Activated T-cell treated with anti-CD3 and anti-CD28 coated beads, Interleukin-2, amount 50 U/mL, for 48 hours (primary cell): ENCODE measurements at places on chromosomes 7 and 10.
A peak's percentile ranks its signal among the peaks of the same experiment; 100 is the strongest.

- DNase-seq: no peak
Observed at GRCh38 chr7:115232041-115232440, 310.1 kb downstream of the MDFIC start.

DNA sequence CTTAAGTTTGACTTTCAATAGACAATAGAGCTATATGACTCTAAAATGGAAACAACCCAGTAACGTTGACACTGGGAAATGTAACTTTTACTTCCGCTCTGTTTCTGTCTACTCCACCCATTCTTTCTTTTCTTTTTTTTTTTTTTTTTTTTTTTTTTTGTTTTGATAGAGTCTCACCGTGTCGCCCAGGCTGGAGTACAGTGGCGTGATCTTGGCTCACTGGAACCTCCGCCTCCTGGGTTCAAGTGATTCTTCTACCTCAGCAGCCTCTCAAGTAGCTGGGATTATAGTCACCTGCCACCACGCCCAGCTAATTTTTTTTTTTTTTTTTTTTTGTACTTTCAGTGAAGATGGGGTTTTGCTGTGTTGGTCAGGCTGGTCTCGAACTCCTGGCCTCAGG, 13.9 kb downstream of the PRSS2 start:
- peak; percentile 40 for DNase-seq

GRCh38 chr7:117616694-117617093, 136.9 kb downstream of the CFTR start:
- no peak for DNase-seq

DNA sequence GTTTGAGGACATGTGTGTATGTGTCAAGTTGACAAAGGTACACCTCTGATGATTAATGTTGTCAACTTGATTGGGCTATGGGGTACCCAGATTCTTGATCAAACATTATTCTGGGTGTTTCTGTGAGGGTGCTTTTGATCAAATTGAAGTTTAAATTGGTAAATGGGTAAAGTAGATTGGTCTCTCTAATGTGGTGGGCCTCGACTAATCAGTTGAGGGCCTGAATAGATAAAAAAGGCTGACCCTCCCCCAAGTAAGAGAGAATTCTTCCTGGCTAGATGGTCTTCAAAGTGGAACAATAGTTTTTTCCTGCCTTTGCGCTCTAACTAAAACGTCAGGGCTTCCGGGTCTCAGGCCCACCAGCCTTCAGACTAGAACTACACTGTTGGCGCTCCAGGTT, 309.9 kb upstream of the MGMT start:
- DNase-seq: no peak

DNA sequence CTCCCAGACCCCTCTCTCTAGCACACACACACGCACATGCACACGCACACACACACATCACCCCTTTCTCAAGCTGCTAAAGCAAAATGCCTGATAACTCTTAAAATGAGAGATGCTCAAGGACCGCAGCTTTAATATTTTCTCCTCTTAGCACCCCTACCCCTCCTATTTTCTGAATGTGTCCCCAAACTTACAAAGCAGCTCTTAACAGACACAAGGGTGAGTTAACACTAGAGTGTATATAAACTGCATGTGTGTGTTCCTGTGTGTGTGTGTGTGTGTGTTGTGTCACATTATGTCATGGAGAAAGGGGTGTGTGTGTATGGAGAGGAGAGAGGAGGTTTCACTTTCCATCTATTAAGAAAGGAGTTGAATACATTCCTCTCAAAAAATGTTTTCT, 1.3 kb downstream of the PTN start:
- no peak for DNase-seq

DNA sequence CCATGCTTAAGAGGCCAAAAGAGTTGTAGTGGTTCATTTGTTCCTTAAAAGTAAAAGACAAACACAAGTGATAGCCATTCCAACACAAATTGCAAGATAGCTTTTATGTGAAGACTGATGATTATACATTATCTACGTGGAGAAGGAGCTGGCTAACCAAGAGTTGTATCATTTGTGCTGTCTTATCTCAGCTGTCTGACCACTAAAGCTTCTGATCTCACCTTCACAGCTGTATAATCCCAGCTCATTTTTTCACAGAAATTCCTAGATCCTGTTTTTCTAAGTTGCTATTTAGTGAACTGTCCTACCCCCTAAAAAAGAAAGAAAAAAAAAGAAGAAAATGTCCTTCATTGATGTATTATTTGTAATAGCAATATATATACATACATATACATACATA, 9.8 kb downstream of the USP6NL start:
- no peak for DNase-seq

GRCh38 chr7:26376175-26376917, 84.7 kb downstream of the SNX10 start:
- peak; percentile 60 for DNase-seq

GRCh38 chr10:541750-542371, 147.6 kb downstream of the DIP2C start:
- no peak for DNase-seq

GRCh38 chr7:81235997-81236396, 317.1 kb upstream of the SEMA3C start:
- DNase-seq: no peak

- DNase-seq: no peak
Observed at GRCh38 chr10:126235979-126236851, 152.1 kb downstream of the ADAM12 start.

- DNase-seq: no peak
Observed at GRCh38 chr10:103715430-103715829, 139.9 kb downstream of the SH3PXD2A start.

DNA sequence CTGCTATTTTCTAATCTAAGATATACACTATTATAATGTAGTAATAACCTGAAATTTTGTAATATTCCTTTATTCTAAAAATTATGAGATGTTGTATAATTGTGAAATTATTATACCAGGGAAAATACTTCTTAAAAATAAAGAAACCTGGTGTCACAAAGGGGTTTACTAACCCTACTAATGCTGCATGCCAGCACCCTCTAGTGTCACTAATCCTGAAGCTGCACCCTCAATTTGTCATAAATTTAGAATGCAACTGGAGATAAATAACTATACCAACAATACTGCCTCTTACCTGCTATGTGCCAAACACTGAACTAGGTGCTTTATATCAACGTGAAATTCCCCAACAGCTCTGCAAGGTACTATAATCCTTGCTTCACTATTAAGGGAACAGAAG, 30.8 kb downstream of the TM9SF3 start:
- DNase-seq: no peak

- DNase-seq: no peak
Observed at GRCh38 chr7:21495731-21496130, 47.1 kb upstream of the DNAH11 start.

GRCh38 chr7:28065721-28066285, 114.8 kb downstream of the JAZF1 start:
- no peak for DNase-seq

DNA sequence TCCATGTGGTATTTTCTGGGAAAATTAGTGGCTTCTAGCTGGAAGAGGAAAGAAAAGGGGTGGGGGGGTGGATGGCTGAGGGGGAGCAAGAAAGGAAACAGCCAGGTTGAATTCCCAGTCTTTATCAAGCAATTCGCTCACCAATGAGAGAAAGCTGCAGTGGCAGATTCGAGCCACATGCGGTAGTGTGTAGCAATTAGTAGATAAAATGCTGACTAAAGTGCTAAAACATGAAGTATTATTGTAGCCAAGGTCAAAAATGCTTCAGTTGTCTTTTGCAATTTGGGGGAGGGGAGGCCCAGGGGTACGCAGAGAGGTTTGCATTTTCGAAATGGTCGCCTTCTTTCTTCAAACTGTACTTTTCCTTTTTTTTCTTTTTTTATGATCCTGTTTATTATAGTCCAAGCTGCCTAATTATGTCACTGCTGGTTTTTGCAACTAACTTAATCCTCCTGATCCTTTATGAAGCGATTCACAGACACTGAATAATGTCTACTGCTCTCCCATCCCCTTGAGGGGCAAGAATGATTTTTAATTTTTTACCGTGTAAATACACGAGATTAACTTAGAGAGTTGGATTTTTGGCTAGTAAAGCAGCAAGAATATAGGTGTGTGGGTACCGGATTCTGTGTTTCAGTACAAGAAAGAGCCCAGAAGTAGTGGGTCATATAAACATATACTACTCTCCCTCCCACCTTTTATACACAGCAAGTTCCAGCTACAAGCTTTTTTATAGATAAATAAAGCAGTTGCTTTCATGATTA, 3.6 kb upstream of the ARID5B start:
- DNase-seq: peak; percentile 39

GRCh38 chr10:72146071-72146470, 57.7 kb upstream of the SPOCK2 start:
- DNase-seq: no peak

GRCh38 chr10:1674501-1674900, 62.8 kb downstream of the ADARB2 start:
- no peak for DNase-seq

GRCh38 chr7:42046483-42046882, 190.5 kb downstream of the GLI3 start:
- DNase-seq: no peak

DNA sequence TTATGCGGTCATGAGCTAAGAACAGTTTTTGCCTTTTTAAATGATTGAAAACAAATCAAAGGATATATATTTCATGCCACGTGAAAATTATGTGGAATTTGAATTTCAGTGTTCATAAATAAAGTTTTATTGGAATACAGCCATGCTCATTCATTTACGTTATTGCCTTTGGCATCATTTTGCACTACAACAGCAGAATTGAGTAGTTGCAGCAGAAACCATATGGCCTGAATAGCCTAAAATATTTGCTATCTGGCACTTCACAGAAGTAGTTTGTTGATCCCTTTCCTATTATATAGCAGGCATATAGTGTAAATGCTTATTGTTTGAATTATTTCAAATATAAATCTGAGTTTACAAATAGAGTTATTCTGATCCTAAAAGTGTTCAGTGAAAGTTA, 59.7 kb downstream of the AUTS2 start:
- no peak for DNase-seq

- DNase-seq: no peak
Observed at GRCh38 chr10:125112697-125113494, 47.5 kb downstream of the CTBP2 start.

DNA sequence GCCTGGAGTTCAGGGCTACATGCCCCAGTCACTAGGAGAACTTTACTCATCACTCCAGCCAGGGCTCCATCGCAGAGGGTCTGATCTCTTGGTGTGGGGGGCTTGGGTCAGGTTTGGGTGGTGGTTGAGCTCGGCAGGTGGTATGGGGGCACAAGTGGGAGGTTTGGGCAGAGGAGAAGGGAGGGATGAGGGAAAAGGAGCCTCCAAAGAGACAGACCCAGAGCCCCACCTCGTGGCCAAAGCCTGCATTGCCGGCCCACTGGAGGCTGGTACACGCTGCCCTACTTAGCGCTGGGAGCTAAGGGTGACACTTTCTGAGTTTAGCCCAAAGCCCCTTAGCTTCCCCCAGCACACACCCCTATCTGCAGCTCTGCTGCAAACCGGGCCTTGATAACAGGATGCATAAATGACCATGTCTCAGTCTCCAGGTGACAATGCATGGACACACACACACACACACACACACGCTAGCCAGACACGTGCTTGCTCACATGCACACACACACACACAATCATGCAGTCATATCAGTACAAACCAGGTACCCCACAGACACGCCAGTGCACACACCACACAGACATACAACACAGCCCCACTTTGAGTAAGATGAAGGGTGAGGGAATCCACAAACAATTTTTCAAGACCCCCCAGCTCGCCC, 14.7 kb downstream of the LZTS2 start:
- peak; percentile 91 for DNase-seq

- DNase-seq: no peak
Observed at GRCh38 chr7:69996121-69996520, 397.8 kb downstream of the AUTS2 start.

DNA sequence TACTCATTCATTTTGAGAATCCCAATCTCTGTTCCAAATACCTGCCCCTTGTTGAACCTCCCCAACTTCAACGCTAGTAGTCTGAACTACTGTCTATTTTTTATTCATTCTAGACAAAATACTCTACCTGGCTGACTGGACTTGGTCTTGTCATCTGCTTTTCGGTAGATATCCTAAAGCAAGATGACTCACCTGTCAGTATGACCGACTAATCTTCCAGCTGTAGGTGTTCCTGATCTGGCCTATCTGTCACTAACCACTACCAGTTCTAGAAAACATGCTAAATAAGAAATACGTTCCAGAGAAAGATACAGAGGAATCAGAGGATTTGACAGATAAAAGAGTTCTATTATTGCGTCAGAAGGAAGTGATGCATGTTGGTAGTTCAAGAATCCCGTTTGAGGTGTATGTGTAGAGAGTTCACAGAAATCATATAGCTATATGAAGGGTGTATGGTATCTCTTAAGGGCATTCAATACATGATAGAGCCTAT, 81.1 kb downstream of the IDE start:
- DNase-seq: no peak

DNA sequence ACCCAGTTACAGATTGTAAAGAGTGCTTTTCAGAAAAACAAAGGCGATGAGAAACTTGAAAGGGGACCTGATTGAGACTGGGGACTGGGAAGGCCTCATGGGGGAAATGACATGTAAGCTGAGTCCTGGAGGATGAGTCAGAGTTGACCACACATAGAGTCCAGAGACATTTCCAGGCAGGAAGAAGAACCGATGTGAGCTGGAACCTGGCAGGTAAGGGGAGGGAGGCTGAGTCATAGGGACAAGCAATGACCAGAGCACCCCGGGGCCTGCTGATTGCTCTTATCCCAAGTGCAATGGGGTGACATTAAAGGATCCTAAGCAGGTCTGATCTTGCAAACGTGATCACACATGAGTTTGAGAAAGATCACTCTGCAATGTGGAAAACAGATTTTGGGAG, 11.7 kb downstream of the TLL2 start:
- DNase-seq: no peak

GRCh38 chr7:22872096-22872807, 49.6 kb upstream of the TOMM7 start:
- DNase-seq: no peak

- no peak for DNase-seq
Observed at GRCh38 chr7:55440040-55440690, 75.0 kb downstream of the LANCL2 start.

GRCh38 chr7:145909991-145910513, 206.5 kb upstream of the CNTNAP2 start:
- no peak for DNase-seq

GRCh38 chr10:126565441-126565840, 105.1 kb downstream of the C10orf90 start:
- DNase-seq: no peak

DNA sequence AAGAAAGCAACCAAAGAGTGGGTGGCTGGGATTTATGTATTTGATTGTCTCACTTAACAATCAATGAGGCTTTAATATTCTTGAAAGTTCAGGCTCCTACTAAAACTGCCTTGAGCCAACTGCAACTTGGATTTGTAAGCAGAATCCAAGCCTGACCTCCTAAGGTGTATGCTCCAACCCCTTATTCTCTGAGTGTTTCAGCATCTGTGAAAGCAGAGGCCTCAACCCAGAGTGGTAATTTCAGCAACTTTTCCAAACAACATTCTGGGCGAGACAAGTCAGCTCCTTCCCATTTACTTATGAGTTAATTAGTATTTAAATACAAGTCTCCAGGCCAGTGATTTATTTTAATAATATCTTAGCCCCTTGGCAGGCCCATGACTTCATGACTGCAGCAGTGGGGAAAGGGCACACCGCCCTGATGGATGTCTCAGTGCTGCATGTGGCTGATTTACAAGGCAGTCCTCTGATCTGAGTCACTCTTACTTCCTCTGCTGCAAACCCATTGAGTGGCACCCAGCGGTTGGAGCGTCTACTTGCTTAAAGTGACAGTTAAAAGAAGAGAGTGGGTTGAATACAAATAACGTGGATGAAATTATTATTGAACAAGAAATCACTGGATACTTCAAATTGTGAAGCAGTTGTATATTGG, 209.1 kb downstream of the TRIL start:
- peak; percentile 19 for DNase-seq

- DNase-seq: no peak
Observed at GRCh38 chr10:24575481-24576002, 148.1 kb downstream of the ARHGAP21 start.
